ENCODE measurements at places on chromosomes 16 and 17.
A peak's percentile ranks its signal among the peaks of the same experiment; 100 is the strongest.

- no peak for DNase-seq
- H3K4me3 ChIP-seq = no peak overlapping the region
- no peak overlapping the region for H3K27ac ChIP-seq
- no peaks in the 10 kb centered on the region for H3K27me3 ChIP-seq
- no peaks in the 10 kb centered on the region for H3K4me1 ChIP-seq
- H3K36me3 ChIP-seq = no peaks in the 10 kb centered on the region
Observed at GRCh38 chr17:34486761-34487160, 92.6 kb upstream of the TMEM132E start.

- peak overlapping the region; percentile 38 for H3K27ac ChIP-seq
- H3K4me1 ChIP-seq = peaks cover 20% of the 10 kb centered on the region
- no peaks in the 10 kb centered on the region for H3K27me3 ChIP-seq
- no peaks in the 10 kb centered on the region for H3K36me3 ChIP-seq
- H3K4me3 ChIP-seq = no peak overlapping the region
Observed at GRCh38 chr17:75475851-75476250, 19.4 kb downstream of the TMEM94 start.

- H3K36me3 ChIP-seq = no peaks in the 10 kb centered on the region
- no peaks in the 10 kb centered on the region for H3K27me3 ChIP-seq
- no peak overlapping the region for H3K4me3 ChIP-seq
- peak; percentile 25 for DNase-seq
Observed at GRCh38 chr17:32878211-32878610, 1.3 kb upstream of the MYO1D start.

DNA sequence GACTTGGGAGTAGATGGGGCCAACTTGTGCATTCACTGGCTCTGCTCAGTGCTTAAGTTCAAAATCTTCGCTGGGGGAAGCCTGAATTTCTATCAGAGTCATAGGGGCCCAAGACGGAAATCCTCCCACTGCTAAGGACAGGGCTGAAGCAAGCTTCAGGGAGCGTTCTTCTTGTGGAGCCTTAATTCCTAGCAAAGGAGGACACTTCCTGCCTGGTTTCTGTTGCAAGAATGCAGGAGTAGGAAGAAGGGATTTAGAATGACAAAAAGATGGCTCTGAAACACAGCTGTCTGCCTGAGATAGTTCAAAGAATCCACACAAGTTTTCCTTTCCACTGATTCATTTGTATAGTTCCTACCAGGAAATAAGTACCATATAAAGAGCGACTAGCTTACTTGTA, 26.4 kb downstream of the PSME3IP1 start:
- H3K36me3 ChIP-seq = no peaks in the 10 kb centered on the region
- H3K27me3 ChIP-seq = no peaks in the 10 kb centered on the region

DNA sequence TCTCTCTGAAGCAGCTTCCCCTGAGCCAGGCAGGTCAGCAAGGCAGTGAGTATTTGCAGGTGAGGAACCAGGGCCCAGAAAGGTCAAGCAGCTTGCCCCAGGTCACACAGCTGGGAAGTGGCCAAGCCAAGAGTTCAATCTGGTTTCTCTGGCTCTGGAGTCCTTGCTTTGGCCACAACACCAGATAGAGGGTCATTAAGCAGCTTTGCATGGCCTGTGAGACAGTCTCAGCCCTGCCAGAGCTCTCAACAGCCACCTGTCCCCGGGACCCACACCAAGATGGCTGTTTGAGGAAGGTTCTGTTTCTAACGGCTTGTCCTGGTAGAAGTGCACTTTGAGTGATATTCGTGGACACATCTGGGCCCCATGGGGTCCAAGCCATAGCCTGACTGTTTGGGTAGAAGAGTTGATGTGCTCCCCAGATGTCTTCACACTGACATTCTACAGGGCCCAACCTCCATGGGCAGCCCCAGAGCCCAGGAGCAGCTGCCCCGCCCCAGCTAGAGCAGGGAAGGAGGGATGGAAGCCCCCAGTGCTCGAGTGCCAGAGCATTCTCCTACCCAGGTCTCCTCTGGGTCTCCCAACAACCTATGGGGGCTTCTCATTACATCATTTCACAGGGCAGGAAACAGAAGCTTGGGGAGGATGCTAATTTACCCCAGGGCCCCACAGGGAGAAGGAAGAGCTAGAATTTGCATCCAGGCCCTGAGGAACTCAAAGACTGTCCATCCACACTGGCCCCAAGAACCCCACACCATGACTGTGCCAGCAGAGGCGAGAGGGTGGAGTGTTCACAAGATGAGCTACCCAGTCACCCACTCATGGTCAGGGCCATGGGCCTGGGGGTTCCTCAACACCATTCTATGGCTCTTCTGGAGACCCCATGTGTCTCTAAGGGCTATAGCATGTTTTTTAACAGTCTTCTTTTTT, 107.3 kb upstream of the CDH5 start:
- no peaks in the 10 kb centered on the region for H3K27me3 ChIP-seq
- H3K4me3 ChIP-seq = no peak overlapping the region
- no peak overlapping the region for H3K27ac ChIP-seq
- H3K4me1 ChIP-seq = peaks cover 3% of the 10 kb centered on the region
- DNase-seq = peak; percentile 6

DNA sequence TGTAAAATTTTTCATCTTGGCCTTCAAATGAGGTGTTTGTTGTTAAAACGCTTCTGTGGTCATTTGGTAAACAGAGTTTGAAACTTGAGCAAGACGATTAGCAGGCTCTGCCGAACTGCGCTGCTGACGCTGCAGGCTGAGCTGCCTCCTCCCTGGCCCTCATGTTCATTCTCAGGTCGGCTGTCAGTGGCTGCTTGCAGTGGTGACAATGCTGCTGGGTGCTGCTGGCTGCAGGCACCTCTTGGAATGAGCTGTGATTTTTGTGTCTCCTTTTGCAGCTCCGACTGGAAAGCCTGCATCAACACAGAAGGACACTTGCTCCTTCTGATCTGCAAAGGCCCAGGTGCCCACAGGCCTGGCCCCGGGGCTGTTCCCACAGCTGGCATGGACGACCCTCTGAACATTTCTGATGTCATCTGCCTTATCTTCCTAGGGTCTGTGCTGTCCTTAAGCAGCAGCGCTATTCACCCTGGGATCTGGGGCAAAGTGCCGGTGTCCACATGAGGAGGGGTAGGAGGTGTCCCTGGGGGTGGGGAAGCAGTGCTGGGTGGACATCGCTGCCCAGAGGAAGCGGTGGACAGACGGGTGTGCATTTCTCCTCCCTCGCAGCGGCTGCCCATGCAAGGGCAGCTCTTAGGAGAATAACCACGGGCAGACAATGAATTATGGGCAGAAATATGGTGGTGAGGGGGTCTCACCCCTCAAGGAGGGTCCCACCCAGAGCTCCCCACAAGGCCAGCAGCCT, 23.1 kb upstream of the OSGIN1 start:
- H3K36me3 ChIP-seq = no peaks in the 10 kb centered on the region
- H3K27me3 ChIP-seq = no peaks in the 10 kb centered on the region
- H3K4me1 ChIP-seq = no peaks in the 10 kb centered on the region
- no peak overlapping the region for H3K4me3 ChIP-seq

GRCh38 chr16:67750466-67750865, 31.4 kb upstream of the GFOD2 start:
- H3K4me1 ChIP-seq = no peaks in the 10 kb centered on the region
- no peak overlapping the region for H3K27ac ChIP-seq
- no peaks in the 10 kb centered on the region for H3K27me3 ChIP-seq
- no peaks in the 10 kb centered on the region for H3K36me3 ChIP-seq

- no peak for DNase-seq
- H3K27me3 ChIP-seq = no peaks in the 10 kb centered on the region
- H3K4me1 ChIP-seq = no peaks in the 10 kb centered on the region
- H3K36me3 ChIP-seq = no peaks in the 10 kb centered on the region
- H3K27ac ChIP-seq = no peak overlapping the region
- no peak overlapping the region for H3K4me3 ChIP-seq
Observed at GRCh38 chr17:46896991-46897390, 26.0 kb upstream of the GOSR2 start.

DNA sequence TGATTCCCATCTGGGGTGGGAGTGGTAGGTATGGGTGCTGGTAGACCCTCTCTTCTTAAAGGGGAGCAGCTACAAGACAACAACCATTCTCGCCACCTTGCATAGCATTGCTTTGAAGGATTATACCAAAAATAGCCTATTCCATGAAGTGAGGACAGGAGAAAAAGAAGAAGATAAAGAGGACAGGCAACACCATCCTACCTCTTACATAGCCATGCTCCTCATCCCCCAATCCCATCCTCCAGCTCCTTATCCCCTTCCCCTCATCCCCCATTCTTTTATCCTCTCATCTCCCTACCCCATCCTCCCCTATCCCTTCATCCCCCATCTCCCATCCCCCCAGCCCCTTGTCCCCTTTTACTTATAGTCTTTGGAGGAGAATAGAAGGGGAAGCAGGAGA, 29.1 kb downstream of the CCDC182 start:
- H3K4me1 ChIP-seq = peaks cover 2% of the 10 kb centered on the region
- H3K27me3 ChIP-seq = no peaks in the 10 kb centered on the region
- DNase-seq = no peak
- H3K27ac ChIP-seq = no peak overlapping the region

DNA sequence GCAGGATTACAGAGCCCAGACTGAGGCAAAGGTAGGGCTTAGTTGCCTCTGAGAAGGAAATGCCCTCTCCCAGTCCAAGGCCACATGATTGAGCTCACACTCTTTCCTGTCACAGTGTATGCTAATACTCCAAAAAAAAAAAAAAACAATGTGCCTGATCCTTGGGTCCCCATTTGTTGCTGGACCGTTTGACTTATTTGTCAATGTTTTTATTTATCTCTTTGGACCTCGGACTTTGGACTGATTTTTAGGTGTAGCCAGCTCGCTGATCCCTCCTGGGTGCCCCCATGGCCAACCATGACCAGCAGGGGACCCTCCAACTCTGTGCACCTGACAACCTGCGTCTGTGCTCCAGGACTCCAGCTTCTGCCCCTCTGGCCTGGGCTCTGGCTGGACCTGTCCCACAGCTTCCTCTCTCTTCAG, 622 bp upstream of the CCL16 start:
- DNase-seq = no peak
- H3K4me3 ChIP-seq = no peak overlapping the region
- H3K27ac ChIP-seq = no peak overlapping the region
- H3K4me1 ChIP-seq = no peaks in the 10 kb centered on the region
- no peaks in the 10 kb centered on the region for H3K36me3 ChIP-seq

- H3K27ac ChIP-seq = peak overlapping the region; percentile 96
- H3K4me3 ChIP-seq = peak overlapping the region; percentile 52
- no peaks in the 10 kb centered on the region for H3K27me3 ChIP-seq
- H3K36me3 ChIP-seq = no peaks in the 10 kb centered on the region
- H3K4me1 ChIP-seq = no peaks in the 10 kb centered on the region
Observed at GRCh38 chr17:30600830-30601494, 123.8 kb downstream of the GOSR1 start.

DNA sequence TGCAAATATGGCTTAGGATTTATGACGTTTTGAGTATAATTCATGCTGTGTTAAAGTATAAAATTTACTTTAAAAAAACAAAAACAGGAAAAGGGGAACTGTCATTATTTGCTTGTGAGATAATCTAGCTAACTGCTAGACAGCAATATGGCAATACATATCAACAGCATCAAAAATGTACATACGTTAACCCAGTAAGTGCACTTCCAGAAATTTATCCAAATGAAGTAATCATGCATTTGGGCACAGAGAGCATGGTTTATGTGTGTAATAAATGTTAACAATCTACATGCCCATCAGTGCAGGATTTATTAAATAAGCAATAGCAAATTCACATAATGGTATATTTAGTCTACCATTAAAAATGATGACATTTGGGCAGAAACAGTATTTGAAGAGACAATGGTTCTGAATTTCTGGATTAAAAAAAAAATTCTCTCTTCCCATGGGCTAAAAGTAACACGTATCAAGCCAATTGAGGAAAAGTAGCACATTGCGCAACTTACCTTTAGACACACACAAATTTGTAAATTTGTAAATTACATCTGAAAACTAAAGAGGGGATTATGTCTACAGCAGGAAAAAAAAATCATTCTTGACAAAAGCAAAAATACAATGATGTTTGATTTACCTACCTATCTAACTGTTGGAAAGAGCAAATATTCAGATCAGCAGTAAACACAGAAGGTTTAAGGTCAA, 80.2 kb downstream of the CACNG1 start:
- H3K36me3 ChIP-seq = no peaks in the 10 kb centered on the region
- no peaks in the 10 kb centered on the region for H3K27me3 ChIP-seq
- H3K27ac ChIP-seq = no peak overlapping the region
- no peaks in the 10 kb centered on the region for H3K4me1 ChIP-seq
- no peak overlapping the region for H3K4me3 ChIP-seq

GRCh38 chr16:50372611-50373344, 4.0 kb upstream of the BRD7 start:
- H3K27me3 ChIP-seq = no peaks in the 10 kb centered on the region
- H3K36me3 ChIP-seq = no peaks in the 10 kb centered on the region
- H3K4me1 ChIP-seq = no peaks in the 10 kb centered on the region
- DNase-seq = no peak
- H3K4me3 ChIP-seq = no peak overlapping the region

- H3K27me3 ChIP-seq = no peaks in the 10 kb centered on the region
- H3K4me3 ChIP-seq = no peak overlapping the region
- H3K36me3 ChIP-seq = no peaks in the 10 kb centered on the region
- H3K27ac ChIP-seq = no peak overlapping the region
- peaks cover 1% of the 10 kb centered on the region for H3K4me1 ChIP-seq
Observed at GRCh38 chr16:54477714-54478113, 191.1 kb upstream of the IRX3 start.

DNA sequence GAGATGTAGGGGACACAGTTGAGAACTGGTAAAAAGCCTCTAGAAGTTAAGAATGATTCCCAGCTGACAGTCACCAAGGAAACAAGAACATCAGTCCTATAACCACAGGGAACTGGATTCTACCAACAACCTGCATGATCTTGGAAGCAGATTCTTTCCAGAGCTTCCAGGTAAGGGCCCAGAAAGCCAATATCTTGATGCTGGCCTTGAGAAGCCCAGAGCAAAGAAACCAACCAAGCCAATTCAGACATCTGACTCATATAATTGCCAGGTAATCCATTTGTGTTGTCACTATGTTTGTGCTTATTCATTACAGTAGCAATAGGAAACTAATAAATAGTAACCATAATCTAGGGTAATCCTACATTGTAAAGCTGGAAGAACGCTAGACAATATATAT, 81.6 kb downstream of the CACNG1 start:
- no peak overlapping the region for H3K27ac ChIP-seq
- H3K4me1 ChIP-seq = no peaks in the 10 kb centered on the region
- no peaks in the 10 kb centered on the region for H3K36me3 ChIP-seq
- no peaks in the 10 kb centered on the region for H3K27me3 ChIP-seq
- H3K4me3 ChIP-seq = no peak overlapping the region

GRCh38 chr17:58265271-58265670, 15.5 kb downstream of the MPO start:
- no peak for DNase-seq
- H3K4me3 ChIP-seq = no peak overlapping the region
- H3K27ac ChIP-seq = no peak overlapping the region

DNA sequence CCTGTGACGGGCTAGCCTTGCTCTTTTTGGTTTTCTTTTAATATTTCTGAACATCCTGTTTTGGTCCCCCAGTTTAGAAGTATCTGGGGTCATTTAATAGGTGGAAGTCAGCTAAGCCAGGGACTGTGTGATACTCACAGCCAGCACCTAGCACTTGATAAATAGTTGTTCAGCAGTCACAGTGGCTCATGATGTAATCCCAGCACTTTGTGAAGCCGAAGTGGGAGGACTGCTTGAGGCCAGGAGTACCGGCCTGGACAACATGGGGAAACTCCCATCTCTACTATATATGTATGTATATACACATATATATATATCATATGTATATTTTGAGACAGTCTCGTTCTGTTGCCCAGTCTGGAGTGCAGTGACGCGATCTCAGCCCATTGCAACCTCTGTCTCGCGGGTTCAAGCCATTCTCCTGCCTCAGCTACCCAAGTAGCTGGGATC, 1.8 kb upstream of the ZNRF1 start:
- no peak for DNase-seq
- H3K4me1 ChIP-seq = peaks cover 3% of the 10 kb centered on the region
- H3K36me3 ChIP-seq = no peaks in the 10 kb centered on the region
- H3K27ac ChIP-seq = no peak overlapping the region

All from ovary (tissue), 10 donors.